ENCODE measurements at places on chromosomes 6 and 20.

GRCh38 chr6:156420172-156420993 is 356.8 kb upstream of the ARID1B start:
- no peak for DNase-seq

DNA sequence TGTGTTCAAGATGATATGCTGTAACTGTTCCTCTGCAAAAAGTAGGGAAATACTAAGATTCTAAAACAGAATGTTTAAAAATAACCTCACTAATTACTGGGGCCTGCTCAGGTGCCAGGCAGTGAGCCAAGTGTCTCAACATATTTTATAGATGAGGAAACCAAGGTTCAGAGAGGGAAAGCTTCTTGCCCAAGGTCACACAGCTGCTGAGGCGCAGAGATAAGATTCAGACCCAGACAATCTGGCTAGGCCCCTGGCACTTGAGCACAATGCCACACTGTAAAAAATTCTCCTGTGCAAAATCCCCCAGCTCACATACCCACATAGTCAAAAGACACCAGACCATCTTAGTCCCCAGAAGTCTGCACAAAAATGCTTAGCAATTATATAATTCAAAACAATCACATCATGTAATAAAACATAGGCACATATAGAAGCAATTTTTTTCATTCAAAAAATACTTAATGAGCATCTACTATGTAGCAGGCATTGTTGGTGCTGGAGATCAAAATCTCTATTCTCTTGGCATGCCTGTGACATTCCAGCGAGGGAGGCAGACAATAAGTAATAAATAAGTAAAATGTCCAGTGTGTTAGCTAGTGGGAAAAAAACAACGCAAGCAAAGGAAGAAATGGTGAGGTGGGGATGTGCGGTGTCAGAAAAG is 10.3 kb downstream of the PREX1 start:
- DNase-seq, result no peak

GRCh38 chr6:163688739-163689362 is 274.3 kb downstream of the QKI start:
- DNase-seq, result no peak

DNA sequence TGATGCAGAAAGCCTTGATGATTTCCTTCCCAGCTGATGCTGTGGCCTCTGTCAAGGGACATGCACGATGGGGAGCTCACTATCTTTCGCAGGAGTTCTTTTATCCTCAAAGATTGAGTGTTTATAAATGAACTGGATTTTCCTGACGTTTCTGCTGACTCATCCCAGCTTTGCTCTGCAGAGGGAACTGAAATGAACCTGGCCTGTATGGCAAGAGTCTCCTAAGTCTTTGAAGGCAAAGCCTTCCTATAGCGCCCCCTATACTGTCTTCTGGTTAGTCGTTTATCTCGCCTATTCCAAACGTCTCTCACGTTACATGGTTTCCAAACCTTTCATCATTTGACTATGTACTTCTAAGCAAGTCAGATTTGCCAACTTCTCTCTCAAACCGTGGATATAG is 565.3 kb downstream of the KIF16B start:
- no peak for DNase-seq

GRCh38 chr6:38375341-38375740 is 264.4 kb downstream of the BTBD9 start:
- DNase-seq, result no peak

- no peak for DNase-seq
These were observed 159.3 kb downstream of the CDKAL1 start for GRCh38 chr6:20693466-20694063.

DNA sequence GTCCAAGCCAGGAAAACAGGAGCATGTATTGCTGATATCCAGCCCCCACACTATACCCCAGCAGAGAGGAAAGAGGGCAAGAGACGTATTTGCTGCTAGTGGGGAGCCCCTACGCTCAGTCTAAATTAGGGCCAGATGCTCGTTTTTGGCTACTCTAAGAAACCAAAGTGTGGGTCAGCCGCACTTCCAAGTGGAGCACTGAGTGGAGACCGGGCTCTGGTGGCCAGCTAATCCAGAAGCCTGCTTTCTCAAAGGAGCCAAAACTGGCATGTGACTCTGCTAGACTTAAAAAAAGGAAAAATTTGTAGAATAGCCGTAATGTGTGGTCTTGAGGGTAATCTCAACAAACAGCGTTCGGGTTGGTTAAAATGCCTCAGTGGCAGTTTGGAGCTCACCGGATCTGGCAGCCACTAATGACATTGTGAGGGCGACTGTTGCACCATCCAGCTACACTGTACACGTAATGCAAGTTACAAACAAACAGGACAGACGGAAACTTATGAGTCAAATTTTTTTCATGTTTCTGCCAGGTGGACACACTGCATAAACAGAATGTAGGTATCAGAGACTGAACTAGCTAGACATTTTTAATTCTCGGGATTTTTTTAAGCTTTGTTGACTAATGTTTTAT is 230.9 kb downstream of the FOXC1 start:
- DNase-seq, result no peak

DNA sequence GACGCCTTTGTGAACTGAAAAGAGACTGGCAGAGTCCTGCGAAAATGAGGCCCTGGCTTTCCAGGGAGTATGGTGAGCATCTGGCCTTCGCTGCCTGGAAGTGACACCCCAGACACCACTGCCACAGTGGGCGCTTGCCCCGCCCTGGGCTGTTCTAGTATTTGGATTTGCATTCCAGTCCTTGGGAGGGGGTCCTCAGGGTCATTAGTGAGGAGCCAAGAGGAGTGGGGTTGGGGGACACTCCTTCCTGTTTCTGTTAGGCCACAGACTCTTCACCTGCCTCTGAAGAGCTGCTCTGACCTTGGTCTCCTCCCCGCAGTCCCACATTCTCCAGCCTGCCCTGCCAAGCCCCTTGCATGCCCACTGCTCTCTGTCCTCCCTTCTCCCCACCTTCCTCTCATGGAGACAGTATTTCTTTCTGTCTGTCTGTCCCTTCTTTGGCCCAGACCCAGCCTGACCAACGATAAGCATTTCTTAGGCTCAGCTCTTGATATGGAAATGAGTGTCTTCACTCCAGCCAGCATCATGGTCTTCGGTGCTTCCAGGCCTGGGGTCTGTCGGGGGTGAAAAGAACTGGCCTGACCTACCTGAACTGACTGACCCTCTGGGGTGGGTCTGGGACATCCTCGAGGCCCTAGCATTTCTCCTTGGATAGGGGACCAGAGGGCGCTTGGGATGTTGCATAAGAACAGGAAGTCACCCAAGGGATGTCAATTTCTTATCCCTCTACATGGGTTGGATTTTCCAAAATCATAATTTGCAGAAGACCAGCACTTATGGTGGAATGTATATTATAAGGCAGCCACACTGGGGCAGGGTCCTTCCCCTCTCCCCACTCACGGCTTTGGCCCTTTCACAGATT is 19.4 kb downstream of the SLC9A8 start:
- no peak for DNase-seq

DNA sequence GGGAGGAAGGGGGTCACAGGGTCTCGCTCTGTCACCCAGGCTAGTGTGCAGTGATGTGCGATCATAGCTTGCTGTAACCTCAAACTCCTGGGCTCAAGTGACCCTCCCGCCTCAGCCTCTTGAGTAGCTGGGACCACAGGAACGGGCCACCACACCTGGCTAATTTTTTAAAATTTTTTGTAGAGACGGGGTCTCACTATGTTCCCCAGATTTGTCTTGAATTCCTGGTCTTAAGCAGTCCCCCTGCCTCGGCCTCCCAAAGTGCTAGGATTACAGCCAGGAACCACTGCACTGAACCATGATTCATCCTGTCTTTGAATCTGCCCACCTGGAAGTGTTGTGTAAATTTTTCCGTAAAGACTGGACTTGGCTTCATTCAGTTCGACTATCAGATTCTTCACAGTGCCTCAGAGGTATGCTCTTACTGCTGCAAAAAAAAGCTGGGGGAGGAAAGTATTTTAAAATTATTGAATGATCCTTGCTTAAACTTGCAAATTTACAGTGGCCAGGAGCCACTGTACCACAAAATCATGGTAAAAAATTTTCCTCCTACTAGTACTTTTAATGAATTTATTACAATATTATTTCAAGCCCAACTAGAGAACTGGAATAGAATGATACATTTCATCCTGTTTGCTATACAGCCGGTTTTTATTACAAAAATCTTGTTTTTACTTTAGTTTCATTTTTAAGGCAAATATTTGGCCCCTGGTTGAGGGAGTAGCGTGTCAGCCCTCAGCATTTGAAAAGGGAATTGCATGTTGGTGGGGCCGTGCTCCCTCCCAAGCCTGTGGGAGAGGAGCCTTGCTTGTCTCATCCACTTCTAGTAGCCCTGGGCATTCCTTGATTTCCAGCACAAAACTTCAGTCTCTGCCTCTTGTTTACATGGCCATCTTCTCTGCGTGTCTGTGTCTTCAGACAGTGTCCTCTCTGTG is 202.5 kb upstream of the SGK1 start:
- DNase-seq, result no peak

DNA sequence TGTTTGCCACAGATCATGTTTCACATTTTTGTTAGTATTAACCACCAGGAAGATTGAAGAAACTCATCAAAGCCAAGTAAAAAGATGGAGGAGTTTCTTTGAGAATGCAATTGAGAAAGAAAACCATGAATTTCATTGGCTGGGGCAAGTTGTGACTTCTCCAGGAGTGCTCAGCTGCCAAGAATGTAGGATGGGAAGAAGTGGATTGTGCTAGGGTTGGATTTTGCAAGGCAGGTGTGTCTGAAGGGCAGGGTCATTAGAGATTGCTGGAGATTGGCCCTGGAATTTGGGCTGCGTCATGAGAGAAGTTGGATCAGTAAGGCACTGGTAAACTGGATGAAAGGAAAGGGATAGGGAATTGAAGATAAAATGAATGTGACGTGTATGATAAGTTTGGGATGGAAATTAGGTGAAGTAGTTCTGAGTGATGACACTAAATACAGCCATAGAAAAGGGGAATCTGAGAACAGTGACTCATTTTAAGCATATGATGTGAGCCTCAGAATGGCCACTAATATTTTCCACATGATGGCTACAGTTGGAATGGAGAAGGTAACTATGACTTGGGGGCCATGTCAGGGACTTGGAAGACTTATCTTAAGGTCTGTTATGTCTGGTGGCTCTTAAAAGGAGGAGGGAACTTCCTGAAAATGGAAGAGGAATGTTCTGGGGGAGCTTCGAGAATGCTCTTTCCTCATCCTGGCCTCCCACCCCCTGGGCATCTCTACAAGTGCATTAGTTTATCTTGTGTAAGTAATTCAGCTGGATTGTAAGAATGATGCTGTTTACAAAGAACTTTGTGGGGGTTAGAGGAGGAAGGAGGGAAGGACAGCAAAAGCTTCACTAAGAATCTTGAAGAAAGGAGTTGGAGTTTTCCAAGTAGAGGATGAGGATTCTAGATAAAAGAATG is 27.8 kb upstream of the ERVFRD-1 start:
- no peak for DNase-seq

DNA sequence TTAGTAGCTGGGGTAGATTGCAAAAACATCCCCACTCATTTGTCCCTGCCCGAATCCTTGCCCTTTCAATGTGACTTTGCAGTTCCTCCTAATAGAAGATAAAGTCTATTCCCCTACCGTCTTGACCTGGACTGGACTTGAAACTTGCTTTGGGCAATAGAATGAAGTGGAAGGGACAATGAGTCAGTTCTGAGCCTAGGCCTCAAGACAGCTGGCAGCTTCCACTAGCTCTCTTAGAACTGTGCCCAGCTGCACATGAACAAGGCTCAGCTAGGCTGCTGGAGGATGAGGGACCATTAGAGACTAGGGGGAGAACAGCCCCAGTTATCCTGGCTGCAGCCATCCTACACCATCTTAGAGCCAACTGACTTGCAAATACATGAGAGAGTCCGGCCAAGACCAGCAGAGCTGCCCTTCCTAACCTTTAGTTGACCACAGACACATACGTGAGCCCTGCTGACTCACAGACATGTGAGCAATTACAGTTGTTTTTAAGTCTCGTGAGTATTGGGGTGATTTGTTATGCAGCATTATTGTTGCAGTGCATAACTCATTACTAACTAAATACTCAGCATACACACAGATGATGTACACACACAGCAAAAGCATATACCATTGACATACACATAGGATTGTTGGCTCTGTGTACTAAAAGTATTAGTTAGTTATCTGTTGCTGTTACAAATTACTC is 105.5 kb downstream of the DHX35 start:
- no peak for DNase-seq

- DNase-seq, result no peak
These were observed 199.0 kb downstream of the JARID2 start for GRCh38 chr6:15444881-15445280.
